Muscle of leg (tissue), 16 donors: ENCODE measurements at places on chromosomes 6 and 20.

DNA sequence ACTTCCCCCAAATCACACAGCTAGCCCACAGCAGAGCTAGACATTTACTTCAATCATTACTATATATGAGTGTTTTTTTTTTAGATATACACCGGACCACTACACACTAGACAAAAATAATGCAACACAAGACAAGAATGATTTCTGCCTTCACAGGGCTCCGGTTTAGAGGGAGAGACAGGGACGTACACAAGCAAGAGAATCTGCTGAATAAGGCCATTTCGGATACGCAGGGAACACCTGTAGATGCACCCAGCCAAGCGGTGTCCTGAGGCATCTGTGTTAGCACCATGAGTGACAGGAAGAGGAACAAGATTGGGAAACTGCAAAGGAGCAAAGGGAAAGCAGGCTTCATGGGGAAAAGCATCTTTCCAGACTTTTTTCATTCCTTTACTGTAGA, 45.7 kb downstream of the HS3ST5 start:
- no peak for DNase-seq

- peak; percentile 62 for DNase-seq
Measured at GRCh38 chr20:57428324-57429158, 37.3 kb downstream of the RBM38 start.

DNA sequence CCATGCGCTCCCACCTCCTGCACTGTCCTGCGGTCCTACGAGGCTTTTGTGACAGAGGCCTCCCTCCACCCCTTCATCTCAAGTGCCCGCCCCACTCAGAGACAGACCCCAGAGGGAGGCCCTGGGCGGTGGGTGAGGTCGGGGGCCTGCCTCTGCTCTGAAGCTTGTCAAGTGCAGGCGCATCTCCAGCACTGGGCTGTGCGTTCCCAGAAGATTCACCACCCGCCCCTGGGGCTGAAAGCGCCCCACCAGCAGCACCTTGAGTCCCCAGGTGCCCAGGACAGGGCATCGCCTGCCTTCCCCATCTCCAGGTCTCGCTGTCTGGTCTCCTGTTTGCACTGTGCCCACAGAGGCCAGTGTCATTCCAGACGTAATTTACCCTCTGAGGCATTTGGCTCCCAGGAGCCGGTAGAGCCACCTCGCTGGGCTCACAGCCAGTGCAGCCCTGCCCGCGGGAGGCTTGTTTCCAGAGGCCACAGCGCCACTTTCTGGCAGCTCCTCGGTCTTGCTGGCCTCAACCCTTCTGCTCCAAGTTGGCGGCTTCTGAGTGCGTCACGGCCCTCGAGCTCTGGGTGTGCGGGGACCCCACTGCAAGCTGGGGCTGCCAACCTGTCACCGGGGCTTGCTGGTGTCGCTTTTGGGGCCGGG, 191.1 kb downstream of the TAF4 start:
- no peak for DNase-seq

- DNase-seq: peak; percentile 35
Measured at GRCh38 chr6:106666282-106667021, 37.1 kb downstream of the QRSL1 start.

DNA sequence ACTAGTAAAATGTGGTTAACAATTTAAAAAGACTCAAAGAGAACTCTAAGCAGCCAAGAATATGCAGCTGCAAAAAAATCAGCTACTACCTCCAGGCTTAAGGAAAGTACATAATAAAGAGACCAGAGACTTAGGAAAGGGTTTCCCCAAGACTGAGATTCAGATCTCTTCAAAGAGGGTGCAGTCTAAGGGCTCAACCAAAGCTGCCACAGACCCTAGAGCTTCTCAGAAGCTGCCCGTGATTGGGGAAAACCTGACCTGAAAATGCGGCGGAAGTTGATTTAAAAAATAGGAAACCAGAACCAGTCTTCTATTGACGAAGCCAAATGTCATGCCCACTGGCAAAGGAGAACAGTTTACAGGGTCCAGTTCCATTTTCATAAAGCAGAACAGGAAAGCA, 516.8 kb upstream of the MARCKS start:
- DNase-seq: no peak

GRCh38 chr6:159193923-159194322, 24.7 kb downstream of the FNDC1 start:
- peak; percentile 44 for DNase-seq

DNA sequence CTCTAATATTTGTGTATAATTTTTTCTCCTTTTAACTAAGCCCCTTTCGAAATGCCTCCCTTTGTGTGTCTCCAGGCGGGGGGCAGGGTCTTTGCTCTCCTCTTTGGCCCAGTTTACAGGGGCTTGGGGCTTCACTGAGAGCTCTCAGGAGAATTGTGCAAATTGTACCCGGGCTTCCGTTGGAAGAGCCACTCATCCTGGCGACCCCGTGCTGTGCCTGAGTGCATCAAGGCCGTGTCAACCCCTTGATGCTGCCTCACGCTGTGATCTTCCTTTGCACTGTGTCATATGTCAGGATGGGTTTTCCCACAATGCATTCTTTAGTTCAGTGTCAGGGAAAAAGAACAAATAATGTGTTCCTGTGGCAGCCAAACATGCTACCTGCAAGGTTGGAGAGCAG, 118.0 kb upstream of the POU3F2 start:
- no peak for DNase-seq
